Mesendoderm (in vitro differentiated cells): ENCODE measurements at places on chromosomes 3 and 15.

GRCh38 chr3:86244905-86245304 lies 746.0 kb downstream of the VGLL3 start:
- H3K27me3 ChIP-seq = no peaks in the 10 kb centered on the region
- no peak overlapping the region for H3K4me3 ChIP-seq
- no peaks in the 10 kb centered on the region for H3K36me3 ChIP-seq
- DNase-seq = no peak

- H3K27ac ChIP-seq = no peak overlapping the region
- no peaks in the 10 kb centered on the region for H3K4me1 ChIP-seq
- no peak for DNase-seq
- no peaks in the 10 kb centered on the region for H3K36me3 ChIP-seq
Observed at GRCh38 chr3:50737193-50737905, 62.6 kb downstream of the DOCK3 start.

- H3K4me3 ChIP-seq = no peak overlapping the region
- H3K36me3 ChIP-seq = no peaks in the 10 kb centered on the region
- no peaks in the 10 kb centered on the region for H3K4me1 ChIP-seq
- no peak overlapping the region for H3K27ac ChIP-seq
Observed at GRCh38 chr3:101256511-101256910, 63.9 kb downstream of the IMPG2 start.

DNA sequence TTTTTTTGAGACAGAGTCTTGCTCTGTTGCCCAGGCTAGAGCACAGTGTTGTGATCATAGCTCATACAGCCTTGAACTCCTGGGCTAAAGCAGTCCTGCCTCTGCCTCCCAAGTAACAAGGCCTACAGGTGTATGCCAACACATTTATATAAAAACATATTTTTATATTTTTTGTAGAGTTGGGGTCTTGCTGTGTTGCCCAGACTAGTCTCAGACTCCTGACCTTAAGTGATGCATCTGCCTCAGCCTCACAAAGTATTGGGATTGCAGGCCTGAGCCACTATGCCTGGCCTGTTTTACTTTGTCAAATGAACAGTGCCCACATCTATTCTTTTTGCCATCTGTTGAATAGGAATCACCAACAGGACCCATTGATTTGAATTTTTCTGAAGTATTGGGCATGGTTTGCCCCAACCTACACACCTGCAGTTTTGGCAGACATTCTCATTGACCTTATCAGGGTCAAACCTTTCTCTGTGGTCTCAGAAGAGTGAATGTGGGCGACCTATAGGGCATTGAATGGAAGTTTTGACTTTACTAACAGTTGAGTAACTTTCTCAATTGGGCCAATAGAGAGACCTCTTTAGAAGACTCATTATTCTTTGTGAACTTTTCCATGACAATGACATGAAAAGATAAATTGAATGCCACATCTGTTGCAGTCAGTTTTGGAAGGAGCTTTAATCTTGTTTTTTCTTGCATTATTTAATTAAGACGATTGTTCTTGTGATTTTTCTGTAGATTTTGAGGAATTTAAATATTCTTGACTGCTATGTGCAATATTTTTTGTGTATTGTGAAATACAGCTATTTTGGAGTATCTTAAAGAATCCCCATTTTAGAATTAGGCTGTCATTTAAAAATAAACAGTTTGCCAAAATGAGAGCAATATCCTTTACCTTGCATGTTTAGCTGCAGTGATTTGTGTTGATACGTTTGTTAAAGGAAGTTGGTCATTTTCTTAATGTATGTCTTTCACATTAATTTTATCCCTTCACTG lies 2.7 kb downstream of the IREB2 start:
- H3K27me3 ChIP-seq = no peaks in the 10 kb centered on the region
- DNase-seq = no peak
- H3K27ac ChIP-seq = no peak overlapping the region
- peaks cover 3% of the 10 kb centered on the region for H3K4me1 ChIP-seq
- peaks cover 6% of the 10 kb centered on the region for H3K36me3 ChIP-seq

DNA sequence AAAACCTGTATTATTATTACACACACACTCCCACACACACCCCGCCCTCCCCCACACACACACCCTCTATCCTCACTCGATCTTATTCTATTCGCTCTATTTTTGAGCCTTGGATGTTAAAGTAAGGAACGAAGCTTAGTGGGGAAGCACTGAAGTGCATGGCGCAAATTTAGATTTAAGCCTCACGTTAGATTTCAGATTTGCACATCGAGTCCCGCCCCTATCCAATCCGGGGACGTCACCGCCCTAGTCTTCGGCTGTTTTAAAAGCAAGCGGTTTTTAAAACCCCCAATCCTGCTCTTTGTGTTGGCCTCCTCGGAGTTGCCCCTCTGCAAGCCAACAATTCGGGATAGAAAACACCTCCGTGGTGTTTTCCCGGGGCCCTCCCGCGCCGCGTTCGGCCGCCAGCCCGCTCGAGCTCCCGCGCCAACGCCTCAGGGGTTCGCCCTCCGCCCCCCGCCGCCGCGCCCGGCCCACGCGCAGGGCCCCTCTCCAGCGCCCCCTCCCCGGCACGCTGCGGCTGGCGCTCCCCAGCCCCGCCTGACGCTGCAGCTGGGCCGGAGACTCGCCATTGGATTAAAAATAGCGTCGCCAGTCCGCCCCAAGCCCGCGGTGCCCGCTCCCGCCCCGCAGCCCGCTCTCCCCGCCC lies at the start of gene USP13:
TSS of gene USP13 (plus strand) at position 594 of the 649 bp plus-strand sequence. CDS start 186 bp downstream, outside the sequence.
- peak within 1 kb of the TSS; percentile 85 for H3K4me3 ChIP-seq
- peaks cover 4% of the 10 kb centered on the region for H3K4me1 ChIP-seq
- H3K36me3 ChIP-seq = no peaks in the 10 kb centered on the region
- peak within 1 kb of the TSS; percentile 93 for H3K27ac ChIP-seq
- H3K27me3 ChIP-seq = no peaks in the 10 kb centered on the region

- no peaks in the 10 kb centered on the region for H3K27me3 ChIP-seq
- H3K27ac ChIP-seq = no peak overlapping the region
- peaks cover 1% of the 10 kb centered on the region for H3K36me3 ChIP-seq
- DNase-seq = peak; percentile 52
- no peak overlapping the region for H3K4me3 ChIP-seq
Observed at GRCh38 chr3:106251160-106251892, 382.5 kb upstream of the CBLB start.

- H3K27me3 ChIP-seq = no peaks in the 10 kb centered on the region
- H3K4me3 ChIP-seq = no peak overlapping the region
- H3K36me3 ChIP-seq = no peaks in the 10 kb centered on the region
- H3K27ac ChIP-seq = no peak overlapping the region
Observed at GRCh38 chr3:172144601-172145000, 105.2 kb downstream of the FNDC3B start.

GRCh38 chr15:73628976-73629797 lies 4.0 kb downstream of the NPTN start:
- no peak overlapping the region for H3K4me3 ChIP-seq
- no peaks in the 10 kb centered on the region for H3K36me3 ChIP-seq
- no peak overlapping the region for H3K27ac ChIP-seq
- peaks cover 8% of the 10 kb centered on the region for H3K4me1 ChIP-seq

DNA sequence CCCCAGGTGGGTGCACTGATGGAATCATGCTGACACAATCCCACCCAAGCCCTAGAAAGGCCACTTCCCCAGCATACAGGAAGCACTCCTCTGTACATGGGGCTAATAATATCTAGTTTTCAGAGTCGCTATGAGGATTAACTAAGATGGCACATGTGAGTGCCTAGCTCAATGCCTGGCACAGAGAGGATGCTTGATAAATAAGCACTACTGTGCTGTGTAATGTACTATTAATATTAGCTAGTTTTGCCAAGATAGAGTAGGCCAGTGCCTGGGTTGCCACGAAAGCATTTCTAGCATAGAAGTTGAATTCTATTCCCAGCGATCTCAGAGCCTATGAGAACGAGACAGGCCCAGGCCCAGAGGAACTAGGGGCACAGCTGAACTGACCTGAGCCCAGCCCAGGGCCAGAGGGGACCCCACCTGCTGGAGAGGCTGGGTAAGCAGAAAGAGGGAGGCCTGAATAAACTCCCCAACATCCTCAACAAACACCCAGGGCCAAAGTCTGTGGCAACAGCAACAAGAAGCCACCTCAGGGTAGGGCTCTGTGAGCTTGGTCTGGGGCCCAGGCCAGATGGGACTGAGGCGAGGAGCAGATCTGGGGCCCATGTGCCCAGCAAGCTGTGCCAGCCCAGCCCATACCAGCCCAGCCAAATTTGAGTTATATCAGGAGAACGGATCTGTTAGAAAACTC lies 7.6 kb upstream of the SEMA7A start:
- DNase-seq = no peak
- no peaks in the 10 kb centered on the region for H3K36me3 ChIP-seq
- H3K4me3 ChIP-seq = no peak overlapping the region

DNA sequence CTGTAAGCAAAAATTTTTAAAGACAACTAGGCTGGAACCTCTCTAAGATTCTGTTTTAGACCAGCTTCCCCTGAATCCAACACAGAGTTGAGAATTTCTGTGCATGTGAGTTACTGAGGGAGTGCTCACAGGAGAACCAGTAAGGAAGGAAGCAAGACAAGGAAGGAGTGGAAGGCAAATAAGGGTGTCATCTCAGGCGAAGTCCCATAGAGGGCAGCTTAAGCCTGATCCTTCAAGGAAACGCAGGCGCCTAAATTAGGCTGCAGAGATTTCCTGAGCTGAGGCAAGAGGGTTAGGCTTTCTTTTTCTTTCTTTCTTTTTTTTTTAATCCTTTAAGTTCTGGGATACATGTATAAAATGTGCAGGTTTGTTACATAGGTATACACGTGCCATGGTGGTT lies 36.2 kb upstream of the COL6A6 start:
- no peak overlapping the region for H3K27ac ChIP-seq
- peak; percentile 92 for DNase-seq
- no peaks in the 10 kb centered on the region for H3K36me3 ChIP-seq

- no peak overlapping the region for H3K4me3 ChIP-seq
- H3K4me1 ChIP-seq = peaks cover 5% of the 10 kb centered on the region
- no peak overlapping the region for H3K27ac ChIP-seq
Observed at GRCh38 chr3:52004163-52004787, 8.6 kb upstream of the RPL29 start.

GRCh38 chr3:52040600-52040999 lies 15.8 kb downstream of the DUSP7 start:
- H3K4me1 ChIP-seq = no peaks in the 10 kb centered on the region
- H3K36me3 ChIP-seq = no peaks in the 10 kb centered on the region
- no peak for DNase-seq
- H3K27me3 ChIP-seq = no peaks in the 10 kb centered on the region
- H3K4me3 ChIP-seq = no peak overlapping the region

DNA sequence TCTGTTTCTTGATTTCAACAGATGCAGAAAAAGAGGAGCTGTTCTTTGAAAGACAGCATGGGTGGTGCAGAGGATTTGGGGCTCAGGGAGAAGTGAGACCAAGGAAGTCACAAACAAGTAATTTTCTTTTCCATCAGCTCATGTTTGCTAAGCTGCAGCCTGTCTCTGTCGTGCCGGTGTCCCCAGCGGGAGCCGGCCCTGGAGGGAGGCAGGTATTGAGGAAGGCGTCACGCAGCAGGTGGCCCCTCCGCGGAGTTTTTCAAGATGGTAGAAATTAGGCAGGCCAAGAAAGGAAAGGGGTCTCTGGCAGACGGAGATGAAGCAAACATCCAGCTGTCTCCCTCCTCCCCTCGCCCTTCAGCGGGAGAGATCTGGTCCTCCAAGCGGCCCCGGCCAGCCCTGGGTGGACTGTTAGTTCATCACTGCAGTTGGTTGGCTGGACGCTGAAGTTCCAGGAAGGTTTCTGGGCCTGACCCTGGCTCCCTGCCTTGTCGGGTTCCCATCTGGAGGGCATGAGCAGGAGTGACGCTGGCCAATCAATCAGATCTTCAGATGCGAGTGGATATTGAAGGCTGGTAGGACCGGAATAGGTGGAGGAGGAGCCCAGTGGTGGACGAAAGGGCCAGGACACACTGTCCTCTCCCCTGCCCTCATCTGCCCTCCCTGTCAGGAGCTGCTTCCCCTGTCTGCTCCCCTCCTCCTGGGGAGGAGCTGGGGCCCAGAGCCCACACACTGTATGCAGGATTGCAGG lies 27.7 kb upstream of the MUC4 start:
- no peak overlapping the region for H3K4me3 ChIP-seq
- H3K27me3 ChIP-seq = no peaks in the 10 kb centered on the region
- no peak for DNase-seq
- H3K4me1 ChIP-seq = no peaks in the 10 kb centered on the region
- no peaks in the 10 kb centered on the region for H3K36me3 ChIP-seq
- no peak overlapping the region for H3K27ac ChIP-seq

GRCh38 chr3:67082533-67083024 lies 84.5 kb downstream of the KBTBD8 start:
- DNase-seq = no peak
- no peaks in the 10 kb centered on the region for H3K4me1 ChIP-seq
- H3K27me3 ChIP-seq = no peaks in the 10 kb centered on the region
- H3K4me3 ChIP-seq = no peak overlapping the region
- no peak overlapping the region for H3K27ac ChIP-seq

DNA sequence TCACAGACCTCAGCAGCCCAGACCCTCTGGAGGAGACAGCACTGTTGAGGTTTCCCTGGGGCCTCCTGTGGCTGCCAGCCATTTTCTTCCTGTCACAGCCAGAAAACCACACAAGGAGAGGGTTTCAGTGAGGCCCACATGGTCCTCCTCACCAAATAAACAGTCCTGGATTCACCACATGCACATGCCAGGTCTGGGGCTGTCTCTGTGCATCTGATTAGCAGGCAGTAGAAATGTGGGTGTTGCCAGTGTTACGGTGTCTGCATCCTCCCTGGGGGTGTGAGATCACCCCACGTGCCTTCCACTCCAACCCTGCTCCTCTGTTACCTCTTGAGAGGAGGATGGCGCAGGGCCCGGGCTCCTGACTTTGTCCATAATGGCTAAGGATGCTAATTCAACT lies 140.4 kb downstream of the CHDH start:
- no peaks in the 10 kb centered on the region for H3K36me3 ChIP-seq
- no peak for DNase-seq
- H3K27ac ChIP-seq = no peak overlapping the region
- no peaks in the 10 kb centered on the region for H3K4me1 ChIP-seq
- no peak overlapping the region for H3K4me3 ChIP-seq
- H3K27me3 ChIP-seq = no peaks in the 10 kb centered on the region

GRCh38 chr3:48208076-48208475 lies 15.2 kb upstream of the CAMP start:
- DNase-seq = no peak
- H3K4me3 ChIP-seq = no peak overlapping the region
- no peaks in the 10 kb centered on the region for H3K36me3 ChIP-seq
- no peak overlapping the region for H3K27ac ChIP-seq
- no peaks in the 10 kb centered on the region for H3K4me1 ChIP-seq

DNA sequence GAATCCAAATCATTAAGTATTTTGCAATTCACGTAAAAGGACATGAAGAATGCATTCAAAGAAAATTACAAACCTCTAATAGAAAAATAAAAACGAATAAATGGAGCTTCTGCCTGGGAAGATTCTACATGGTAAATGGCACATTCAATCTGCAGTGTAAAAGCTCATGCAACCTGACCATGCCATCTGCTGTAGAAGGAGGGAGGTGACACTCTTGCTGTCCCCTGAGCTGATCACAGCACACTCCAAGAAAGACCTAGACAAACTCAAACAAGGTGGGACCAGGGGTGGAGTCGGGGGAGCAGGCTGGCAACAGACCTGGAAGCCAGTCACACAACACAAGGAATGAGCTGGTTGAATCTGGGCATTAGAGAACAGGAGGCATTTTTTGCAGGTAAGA lies 101.8 kb downstream of the BDH1 start:
- H3K36me3 ChIP-seq = no peaks in the 10 kb centered on the region
- DNase-seq = peak; percentile 69
- no peaks in the 10 kb centered on the region for H3K27me3 ChIP-seq
- peaks cover 6% of the 10 kb centered on the region for H3K4me1 ChIP-seq
- H3K4me3 ChIP-seq = no peak overlapping the region

- H3K27ac ChIP-seq = peak overlapping the region; percentile 40
- no peaks in the 10 kb centered on the region for H3K36me3 ChIP-seq
- no peaks in the 10 kb centered on the region for H3K4me1 ChIP-seq
- no peaks in the 10 kb centered on the region for H3K27me3 ChIP-seq
- DNase-seq = no peak
Observed at GRCh38 chr3:153233986-153234385, 72.0 kb downstream of the RAP2B start.
